Substantia nigra (tissue), 51 donors: ENCODE measurements at places on chromosomes 7 and 10.

DNA sequence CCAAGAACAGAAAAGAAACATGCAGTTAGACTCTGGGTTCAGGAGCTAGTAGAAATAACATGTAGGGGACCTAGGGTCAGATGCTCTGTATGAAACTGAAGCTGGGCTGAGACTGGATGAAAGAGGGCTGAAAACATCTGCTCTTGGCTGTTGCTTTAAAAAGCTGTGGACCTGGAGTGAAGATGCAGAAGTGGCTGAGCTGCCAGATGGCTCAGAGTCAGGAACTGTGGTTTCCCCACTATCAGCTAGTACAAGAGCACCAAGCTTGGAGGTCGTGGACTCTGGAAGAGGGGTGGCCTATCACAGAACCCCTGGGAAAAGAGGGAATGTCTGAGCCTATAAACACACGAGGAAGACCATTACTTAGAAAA, 5.9 kb downstream of the ADK start:
- DNase-seq: no peak

DNA sequence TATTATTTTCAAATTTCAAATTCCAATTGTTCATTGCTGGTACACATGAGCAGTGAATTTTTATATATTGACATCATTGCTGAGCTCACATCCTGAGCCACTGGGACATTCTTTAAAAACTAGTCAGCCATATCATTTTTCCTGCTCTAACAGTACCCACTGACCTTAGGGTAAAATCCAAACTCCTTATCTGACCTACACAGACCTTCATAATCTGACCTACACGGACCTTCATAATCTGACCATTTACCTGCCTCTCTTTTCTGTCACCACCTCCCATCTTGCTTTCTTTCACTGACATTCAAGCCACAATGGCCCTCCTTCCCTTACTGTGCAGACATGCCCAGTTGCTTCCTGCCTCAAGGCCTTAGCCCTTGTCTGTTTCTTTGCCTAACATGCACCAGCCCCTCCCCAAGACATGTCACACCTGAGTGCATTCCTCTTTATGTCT, 16.1 kb upstream of the CUZD1 start:
- DNase-seq: no peak

DNA sequence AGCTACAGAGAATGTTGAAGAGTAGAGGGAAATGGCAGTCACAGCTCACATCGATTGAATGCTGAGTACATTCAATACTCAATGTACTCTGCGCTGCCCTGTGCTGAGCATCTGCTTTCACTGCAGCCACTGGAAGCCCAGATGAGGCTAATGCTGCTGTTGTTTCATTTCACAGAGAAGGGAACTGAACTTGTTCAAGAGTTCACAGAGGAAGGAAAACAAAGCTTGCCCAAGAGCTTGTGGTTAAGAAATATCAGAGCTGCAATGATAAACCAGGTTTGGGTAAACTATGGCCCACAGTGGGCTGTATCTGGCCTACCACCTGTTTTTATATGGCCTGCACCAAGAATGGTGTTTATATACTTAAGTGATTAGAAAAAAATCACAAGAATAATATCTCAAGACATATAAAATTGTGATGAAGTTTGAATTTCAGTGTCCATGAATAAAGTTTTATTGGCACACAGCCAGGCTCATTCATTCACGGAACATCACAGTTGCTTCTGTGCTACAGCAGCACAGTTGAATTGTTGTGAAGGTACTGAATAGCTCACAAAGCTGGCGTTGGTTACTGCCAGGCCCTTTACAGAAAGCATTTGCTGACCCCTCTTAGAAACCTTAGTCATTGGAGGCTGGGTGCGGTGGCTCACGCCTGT, 64.1 kb downstream of the CFAP58 start:
- DNase-seq: peak; percentile 6

- no peak for DNase-seq
Measured at GRCh38 chr7:44276571-44277221, 48.7 kb downstream of the CAMK2B start.

GRCh38 chr10:26448706-26449435, 10.7 kb downstream of the APBB1IP start:
- no peak for DNase-seq

- DNase-seq: no peak
Measured at GRCh38 chr10:69467928-69468750, 16.9 kb downstream of the TSPAN15 start.

GRCh38 chr7:133854739-133855138, 272.4 kb upstream of the LRGUK start:
- DNase-seq: no peak

DNA sequence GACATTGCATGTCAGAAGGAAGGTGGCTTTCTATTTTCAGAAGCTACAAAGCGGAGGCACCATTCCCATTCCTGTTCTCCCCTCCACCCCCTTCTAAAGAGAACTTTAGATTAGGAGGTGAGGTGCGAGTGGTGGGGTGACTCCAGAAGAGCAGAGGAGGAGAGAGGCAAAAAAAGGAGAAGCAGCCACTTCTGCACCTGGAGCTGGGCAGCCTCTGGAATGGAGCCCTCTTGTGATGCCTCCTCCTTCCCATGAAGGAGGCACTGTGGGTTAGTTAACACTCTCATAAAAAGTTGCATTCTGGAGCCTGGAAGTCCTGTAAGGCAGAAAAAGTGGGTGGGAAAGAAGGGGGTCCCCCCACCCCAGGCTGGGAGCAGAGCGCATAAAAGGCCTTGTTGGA, 4.8 kb downstream of the PTF1A start:
- DNase-seq: no peak

- DNase-seq: peak; percentile 66
Measured at GRCh38 chr10:114631666-114632417, 26.2 kb downstream of the ABLIM1 start.

GRCh38 chr10:79181698-79182521, 113.1 kb downstream of the ZMIZ1 start:
- DNase-seq: no peak

DNA sequence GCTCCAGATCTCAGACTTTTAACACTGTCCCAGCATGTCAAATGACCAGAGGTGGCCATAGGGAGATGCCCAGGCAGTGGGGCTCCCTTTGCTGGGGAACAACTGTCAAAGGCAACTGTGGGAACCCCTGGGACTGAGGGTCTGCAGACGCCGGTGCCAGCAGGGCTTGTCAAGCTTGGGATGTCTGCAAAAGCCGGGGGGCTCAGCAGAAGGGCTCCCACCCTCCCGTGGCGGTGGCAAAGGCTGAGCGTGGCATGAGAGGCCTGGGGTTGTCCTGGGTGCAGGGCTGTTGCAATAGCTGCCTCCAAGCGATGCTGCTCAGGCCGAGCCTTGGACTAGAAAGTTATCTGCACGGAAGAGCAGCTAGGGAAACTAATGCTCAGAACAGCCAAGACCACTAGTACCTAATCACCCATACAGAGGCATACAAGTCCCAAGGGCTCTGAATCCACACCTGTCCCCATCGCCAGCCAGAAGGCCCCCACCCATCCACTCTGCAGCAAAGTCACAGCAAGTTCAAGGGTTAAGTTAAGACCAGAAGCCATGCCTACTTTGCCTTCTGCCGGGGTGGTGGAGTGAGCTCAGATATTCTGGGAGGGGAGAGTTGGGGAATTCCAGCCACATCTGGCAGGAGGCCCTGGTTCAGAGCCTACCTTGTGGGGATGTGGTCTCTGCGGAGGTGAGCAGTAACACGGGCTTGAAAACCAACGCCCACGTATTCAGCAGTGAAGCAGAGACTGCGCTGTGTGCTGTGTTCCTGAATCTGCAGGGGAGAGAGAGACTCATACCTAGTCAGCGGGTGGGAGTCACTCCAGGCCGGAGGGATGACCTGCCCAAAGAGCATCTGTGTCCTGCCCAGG, 4.6 kb downstream of the SH2B2 start:
- DNase-seq: no peak

DNA sequence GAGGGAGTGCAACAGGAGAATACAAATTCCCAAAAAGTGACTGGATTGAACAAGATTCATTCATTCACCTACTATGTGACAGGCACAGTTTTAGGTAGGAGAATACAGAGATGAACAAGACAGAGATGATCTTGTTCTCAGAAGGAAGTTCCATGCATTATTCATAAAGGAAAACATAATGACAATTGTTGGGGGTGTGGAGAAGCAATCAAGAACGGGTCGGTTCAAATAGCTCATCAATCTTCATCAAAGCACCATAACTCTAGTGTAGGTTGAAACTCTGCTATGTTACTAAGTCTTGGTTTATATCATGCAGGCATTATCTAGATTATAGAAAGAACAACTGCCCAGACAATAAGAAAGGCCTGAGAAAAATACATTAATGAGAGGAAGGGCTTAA, 243.7 kb downstream of the DGKI start:
- DNase-seq: no peak

DNA sequence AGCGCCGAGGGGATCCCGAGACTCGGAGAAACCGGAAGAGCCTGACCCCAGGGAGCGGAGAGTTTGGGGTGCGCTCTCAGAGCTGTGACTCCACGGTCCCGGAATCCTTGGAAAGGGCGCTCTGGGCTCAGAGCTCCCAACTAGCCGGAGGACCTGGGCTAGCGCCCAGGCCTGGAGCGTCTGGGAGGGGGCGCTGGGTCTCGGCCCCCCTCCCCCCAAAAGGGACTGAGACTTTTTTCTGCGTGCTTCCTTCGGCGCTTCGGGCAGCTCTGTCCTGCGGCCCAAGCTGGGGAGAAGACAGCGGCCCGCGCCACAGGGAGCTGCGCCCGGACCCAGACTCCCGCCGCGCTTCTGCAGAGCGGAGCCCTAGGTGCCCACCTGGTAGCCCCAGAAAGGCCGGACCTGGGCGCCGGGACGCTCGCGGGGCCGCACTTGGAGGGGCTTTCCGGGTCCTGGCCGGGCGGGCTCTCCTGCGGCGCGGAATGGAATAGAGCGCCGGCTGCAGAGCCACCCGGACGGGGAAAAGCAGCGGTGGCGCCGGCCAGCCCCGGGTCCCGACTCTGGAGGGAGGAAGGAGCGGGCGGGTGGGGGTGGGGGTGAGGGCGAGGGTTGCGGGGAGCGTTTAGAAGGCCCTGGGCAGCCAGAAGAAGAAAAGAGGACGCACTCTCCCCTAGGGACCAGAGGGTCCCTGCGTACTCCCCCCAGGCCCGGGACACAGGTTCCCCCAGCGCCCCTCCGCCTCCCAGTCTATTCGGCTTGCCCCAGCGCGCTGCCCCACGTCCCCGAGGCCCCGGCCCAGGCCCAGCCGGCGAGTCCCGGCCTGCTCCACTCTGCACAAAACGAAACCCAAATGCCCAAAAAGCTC, 4.7 kb downstream of the ZNF503 start:
- DNase-seq: no peak

- no peak for DNase-seq
Measured at GRCh38 chr7:25732766-25733217, 419.2 kb upstream of the NFE2L3 start.

DNA sequence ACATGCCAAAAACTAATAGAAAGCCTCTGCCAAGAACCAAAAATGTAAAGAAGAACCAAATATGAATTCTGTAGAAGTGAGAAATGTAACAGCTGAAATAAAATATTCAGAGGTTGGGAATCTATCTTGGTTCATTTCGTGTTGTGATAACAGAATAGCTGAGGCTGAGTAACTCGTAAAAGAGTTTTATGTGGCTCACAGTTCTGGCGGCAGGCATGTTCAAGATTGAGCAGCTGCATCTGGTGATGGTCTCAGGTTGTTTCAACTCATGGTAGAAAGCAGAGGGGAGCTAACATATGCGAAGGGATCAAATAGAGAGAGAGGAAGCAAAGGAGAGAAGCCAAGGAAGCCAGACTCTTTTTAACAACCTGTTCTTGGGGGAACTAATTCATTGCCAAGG, 717.2 kb downstream of the TNS3 start:
- no peak for DNase-seq

DNA sequence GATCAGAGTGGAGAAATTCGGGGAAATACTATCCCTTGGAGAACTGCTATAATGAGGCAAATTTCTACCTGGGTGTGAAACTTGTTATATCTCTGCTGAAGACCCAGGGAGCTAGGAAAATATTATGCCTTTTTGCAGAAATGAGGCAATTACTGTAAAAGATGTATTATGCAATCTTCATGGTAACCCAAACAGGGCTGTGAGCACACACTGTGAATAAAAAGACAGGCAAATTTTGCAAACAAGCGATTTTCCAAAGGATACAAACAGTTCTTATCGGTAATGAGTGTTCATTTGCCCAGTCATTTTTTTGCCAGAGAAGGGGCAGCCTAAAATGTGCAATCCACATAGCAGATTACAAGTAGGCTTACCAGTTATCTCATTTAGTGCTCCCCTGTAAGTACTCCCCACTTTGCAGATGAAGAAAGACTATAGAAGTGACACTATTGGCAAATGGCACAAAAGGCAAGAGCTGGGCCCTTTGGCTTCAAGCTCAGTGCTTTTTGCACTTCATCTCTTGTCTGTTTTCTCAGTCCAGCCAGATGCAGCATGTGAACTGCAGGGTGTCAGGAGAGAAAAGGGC, 205.8 kb downstream of the HECW1 start:
- no peak for DNase-seq

DNA sequence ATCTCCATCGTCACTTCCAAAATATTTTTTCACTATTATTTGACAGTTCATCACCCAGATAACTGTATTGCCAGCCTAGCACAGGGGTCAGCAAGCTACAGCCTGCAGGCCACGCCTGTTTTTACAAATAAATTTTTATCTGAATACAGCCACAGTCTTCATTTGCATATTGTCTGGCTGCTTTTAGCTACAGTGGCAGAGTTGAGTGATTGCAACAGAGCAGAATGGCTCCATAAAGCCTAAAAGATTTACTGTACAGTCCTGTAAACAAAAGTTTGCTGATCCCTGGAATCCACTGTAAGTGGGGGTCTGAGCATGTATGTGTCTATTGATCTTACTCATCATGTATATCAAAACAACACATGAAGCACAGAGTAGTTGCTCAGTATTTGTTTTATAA, 45.9 kb upstream of the GNAI1 start:
- no peak for DNase-seq

GRCh38 chr7:69844264-69844868, 246.1 kb downstream of the AUTS2 start:
- no peak for DNase-seq

DNA sequence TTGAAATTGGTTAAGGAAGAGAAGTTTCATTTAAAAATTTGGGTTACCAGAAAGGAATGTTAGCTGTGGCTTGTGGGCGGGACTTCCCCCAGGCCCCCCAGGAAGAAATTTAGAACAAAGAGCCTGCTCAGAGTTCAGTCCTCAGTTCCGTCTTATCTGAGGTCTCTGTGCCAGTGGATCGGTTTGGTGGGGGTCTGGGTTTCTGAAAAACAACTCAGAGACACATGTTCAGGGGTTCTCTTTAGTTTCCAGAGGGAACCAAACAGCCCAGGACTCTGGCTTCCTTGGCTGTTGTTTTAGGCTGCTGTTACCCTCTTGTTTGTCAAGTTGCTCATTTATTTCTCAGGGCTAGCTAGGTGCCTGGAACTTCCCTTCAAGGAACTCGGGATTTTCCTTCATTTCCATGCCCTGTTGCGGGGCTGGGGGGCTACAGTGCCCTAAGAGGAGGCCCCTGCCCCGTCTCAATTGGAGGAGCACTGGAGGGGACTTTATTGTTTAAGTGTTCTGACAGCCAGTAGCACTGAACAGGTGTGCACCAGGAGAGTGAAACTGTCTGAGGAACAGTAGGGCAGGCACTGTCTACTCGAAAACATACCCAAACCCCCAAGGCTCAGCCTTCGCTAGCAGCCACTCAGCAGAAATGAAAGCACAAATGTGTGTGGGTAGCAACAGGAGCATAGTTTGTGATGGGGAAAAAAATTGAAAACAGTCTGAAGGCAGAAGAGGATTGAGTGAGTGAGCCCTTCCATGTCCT, 59.9 kb downstream of the ALOX5 start:
- no peak for DNase-seq
